ENCODE measurements at places on chromosomes 3 and 15. TPM values are rescaled to one million over a fixed set of nuclear protein-coding genes. Genes with fewer than 3 reads are reported as not detected.
A peak's percentile ranks its signal among the peaks of the same experiment; 100 is the strongest.

DNA sequence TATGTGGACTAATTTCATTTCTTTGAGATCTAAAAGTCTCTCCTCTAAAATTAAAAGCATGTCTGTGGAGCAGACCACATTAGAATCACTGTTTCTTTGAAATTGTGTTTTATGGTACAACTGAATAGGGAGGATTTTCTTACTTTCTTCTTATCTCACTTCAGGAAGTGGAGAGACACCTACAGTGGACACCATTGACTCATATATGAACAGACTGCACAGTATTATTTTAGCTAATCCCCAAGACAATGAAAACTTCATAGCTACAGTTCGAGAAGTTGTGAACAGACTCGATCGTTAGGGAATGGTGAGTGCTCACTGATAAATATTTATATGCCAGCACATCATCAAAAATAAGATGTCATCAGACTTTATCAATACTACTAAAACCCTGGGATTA, 58.3 kb downstream of the HMG20A start:
- H3K27ac ChIP-seq: no peak overlapping the region
- no peak overlapping the region for H3K4me3 ChIP-seq
- H3K36me3 ChIP-seq: peaks cover 43% of the 10 kb centered on the region
- DNase-seq: no peak
- H3K27me3 ChIP-seq: no peaks in the 10 kb centered on the region

DNA sequence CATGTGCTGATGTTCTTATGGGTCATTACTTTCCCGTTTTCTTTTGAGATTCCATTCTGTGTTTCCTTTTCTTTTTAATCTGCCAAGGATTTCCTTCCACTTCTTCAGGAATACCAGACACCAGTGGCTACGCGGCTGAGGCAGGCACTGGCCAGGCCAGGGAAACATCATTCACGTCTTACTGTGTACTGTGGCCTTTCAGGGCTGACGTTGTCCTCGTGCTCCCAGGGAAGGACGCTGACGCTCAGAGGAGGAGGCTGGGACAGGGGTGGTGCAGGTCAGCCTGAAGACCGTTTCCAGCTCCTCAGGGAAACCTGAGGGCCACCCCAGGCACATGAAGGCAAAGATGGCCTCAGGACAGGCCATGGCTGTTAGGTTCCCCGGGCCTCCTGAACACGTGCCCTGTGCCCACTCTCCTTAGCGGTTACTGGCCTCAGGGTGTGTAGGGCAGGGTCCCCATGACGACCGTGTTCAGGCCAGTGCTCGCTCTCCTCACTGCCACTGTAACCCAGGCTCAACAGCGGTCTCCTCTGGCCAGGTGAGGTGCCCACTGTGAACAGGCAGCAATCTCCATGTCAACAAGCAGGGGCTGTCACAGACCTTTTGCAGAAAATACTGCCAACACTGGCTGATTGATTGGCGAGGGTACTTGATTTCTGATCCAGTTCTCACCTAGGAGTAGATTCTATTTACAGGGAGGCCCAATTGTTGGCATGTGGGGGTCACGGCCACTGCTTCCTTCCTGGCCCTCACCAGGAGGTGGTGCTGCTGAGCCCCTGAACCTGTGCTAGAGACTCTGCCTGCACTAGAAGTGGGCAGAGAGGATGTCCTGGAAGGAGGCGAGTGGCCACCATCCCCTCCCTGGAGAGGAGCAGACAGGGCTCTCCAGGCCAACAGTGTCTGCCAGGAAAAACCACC, 169.5 kb downstream of the ATP10A start:
- H3K36me3 ChIP-seq: peaks cover 63% of the 10 kb centered on the region
- DNase-seq: no peak
- H3K27ac ChIP-seq: peak overlapping the region; percentile 2
- no peaks in the 10 kb centered on the region for H3K27me3 ChIP-seq
- H3K4me1 ChIP-seq: peaks cover 12% of the 10 kb centered on the region

DNA sequence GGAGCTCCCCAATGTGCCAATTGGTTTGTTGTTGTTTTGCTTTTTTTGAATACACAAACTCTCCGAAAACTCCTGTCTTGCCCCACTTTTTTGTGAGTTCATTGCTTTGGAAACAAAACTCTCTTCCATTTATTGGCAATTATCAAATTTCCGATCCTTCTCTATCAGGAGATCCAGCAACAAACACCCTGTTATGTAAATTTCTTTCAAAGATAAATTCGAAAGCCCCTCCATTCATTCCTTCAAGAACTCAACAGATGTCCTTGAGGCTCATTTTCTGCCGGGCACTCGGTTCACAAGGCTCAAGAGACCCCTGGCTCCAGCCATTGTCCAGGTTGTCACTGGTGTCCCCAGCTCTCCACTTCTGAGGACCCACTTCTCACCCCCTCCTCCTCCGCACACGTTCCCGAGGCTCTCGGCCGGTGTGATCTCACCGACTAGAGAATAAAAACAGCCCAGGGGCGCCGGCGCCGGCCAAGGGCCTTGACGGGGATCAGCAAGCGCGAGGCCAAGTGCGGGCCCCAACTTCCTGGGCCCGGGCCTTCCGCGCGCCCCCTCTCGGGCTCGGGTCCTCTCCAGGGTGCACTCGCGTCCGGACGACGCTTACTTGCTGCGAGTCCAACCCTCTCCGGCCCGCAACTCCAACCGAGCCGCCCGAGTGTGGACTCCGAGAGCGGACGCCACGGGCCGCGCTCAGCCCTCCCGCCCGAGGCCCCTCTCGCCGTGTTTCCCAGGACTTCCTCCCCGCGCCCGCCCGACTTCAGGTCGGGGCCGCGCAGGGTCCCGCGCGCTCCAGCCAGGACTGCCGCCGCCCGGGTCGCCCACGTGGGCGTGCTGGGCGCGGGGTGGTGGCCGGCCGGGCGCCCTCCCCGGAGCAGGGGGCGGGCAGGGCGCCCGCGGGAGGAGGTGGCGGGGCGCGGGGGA, 533 bp upstream of the SMAD3 start:
- H3K27ac ChIP-seq: peak overlapping the region; percentile 54
- H3K4me1 ChIP-seq: peaks cover 36% of the 10 kb centered on the region

GRCh38 chr3:194565597-194566190, 67.5 kb downstream of the TMEM44 start:
- no peaks in the 10 kb centered on the region for H3K36me3 ChIP-seq
- DNase-seq: no peak
- no peak overlapping the region for H3K4me3 ChIP-seq
- no peaks in the 10 kb centered on the region for H3K27me3 ChIP-seq

DNA sequence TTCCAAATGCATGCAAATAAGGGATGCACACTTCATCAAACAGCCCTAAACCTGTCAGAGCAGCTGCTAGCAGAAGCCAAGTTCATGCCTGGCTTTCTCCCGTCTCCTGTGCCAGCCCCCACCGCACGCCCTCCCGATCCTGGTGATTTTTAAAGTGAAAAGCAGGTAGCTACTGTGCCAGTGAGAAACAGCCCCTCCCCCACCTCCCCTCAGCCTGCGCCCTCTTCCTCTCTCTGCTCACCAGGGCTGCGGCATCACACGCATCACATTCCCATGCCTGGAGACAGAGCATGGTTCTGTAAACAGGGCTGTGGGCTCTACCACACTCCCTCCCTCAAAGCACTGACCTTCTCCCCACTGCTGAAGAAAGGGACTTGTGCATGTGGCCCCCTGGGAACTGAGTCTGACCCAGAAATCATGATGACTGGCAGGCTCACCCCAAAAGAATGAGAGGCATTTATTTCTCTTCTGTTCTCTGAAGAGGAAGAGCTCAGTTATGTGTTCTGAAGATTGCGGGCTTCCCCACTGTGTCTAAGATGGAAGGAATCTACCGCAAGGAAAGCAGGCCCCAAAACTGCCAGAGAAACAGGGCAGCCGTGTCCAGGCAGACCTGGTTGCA, 14.5 kb upstream of the SLC6A1 start:
- H3K4me3 ChIP-seq: peak overlapping the region; percentile 24
- H3K27me3 ChIP-seq: peaks cover 30% of the 10 kb centered on the region
- H3K27ac ChIP-seq: peak overlapping the region; percentile 67
- peaks cover 3% of the 10 kb centered on the region for H3K36me3 ChIP-seq
- peaks cover 48% of the 10 kb centered on the region for H3K4me1 ChIP-seq

DNA sequence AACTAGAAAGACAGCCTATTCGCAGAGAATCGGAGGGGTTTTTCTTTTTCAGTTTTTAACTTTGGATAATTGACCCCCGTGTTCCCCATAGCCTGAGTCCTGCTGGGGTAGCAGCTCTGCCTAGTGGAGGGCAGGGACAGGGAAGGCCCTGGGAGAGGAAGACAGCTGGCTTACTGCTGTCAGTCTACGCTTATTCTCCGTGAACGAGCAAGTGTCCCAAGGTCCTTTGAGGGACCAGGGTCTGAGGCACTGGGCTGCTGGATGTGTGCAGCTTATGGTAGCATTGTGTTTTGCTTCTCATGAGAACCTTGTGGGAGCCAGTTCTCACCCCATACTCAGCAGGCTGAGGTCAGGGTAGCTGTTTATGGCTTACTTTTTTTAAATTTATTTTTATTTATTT, 3.0 kb downstream of the LIMD1 start:
- H3K36me3 ChIP-seq: peaks cover 4% of the 10 kb centered on the region
- no peaks in the 10 kb centered on the region for H3K27me3 ChIP-seq
- no peak for DNase-seq
- H3K27ac ChIP-seq: peak overlapping the region; percentile 73

DNA sequence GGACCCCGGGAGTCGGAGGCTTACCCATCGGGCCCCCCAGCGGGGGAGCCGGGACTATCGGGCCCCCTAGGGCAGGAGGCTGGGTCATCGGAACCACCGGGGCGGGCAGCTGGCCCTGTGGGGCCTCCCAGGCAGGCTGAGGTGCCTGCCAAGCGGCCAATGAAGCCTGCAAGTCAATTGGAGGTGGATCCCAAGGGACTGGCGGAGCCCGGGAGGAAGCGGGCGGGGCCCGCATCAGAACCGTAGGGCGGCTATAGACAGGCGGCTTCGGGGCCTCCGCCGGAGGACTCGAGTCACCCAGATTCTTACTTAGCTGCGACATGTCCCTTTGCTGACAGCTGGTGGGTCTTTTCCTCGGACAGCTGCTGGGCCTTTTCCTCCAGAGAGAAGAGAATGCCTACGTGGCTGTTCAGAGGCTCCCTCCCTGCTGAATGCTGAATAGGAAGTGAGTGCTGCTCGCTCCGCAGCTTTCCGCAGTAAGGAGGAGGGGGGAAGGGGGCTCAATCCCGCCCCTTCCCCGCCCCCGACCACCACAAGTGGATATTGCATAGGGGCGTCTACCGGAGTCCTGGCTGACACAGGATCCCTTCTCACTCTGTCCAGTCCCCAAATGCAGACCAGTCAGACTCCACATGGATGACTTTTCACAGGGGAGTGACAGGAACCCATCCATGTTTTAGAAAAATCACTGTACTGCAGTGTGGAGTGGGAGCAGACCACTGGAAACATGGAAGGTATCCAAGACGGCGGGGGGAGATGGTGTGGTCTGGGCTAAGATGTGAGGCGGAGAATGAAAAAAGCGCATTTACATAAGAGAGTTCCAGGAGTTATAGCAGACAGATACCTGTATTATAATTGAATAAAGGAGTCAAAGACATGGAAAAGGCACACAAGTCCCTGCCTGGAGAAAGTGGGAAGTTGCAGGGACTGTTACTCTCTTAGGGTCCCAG, at the start of gene MAGEL2:
TSS of gene MAGEL2 (minus strand) at position 447 of the 950 bp plus-strand sequence. CDS start at position 322, 125 bp downstream.
- peak within 1 kb of the TSS; percentile 56 for H3K4me3 ChIP-seq
- no peaks in the 10 kb centered on the region for H3K4me1 ChIP-seq
- DNase-seq: no peak
- no peak within 1 kb of the TSS for H3K27ac ChIP-seq
- H3K36me3 ChIP-seq: no peaks in the 10 kb centered on the region
- peaks cover 6% of the 10 kb centered on the region for H3K27me3 ChIP-seq

DNA sequence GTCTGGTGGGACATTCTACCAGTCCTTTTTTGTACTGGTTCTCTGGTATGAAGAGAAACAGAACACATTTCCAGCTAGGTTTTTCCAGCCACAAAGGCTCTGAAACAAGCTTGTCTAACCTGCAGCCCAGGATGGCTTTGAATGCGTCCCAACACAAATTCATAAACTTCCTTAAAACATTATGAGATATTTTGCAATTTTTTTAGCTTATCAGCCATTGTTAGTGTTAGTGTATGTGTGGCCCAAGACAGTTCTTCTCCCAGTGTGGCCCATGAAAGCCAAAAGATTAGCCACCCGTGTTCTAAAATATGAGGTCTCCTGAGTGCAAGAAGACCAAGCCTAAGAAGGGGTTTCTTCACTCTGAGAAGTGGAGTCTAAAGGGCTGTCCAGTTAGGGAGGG, 18.4 kb upstream of the TIMP4 start:
- peaks cover 24% of the 10 kb centered on the region for H3K4me1 ChIP-seq
- no peak for DNase-seq
- no peaks in the 10 kb centered on the region for H3K27me3 ChIP-seq
- H3K36me3 ChIP-seq: peaks cover 2% of the 10 kb centered on the region
- H3K4me3 ChIP-seq: no peak overlapping the region

DNA sequence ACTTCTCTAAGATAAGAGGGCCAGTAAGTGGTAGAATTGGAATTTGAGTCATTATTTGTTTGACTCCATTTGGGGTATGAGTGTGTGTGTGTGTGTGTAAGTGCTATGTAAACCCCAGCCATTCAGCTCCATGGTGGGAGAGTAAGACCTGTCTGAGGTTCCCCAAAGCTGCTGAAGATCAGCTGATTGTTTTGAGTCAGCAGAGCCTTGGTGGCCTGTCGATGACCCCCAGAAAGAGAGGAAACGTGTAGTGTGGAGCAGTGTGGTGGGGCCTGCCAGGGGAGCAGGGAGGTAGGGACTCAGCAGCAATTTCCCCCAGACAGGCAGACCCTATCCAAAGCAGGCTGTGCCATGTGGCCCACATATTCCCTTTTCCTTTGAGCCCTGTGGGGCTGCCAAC, 5.3 kb downstream of the DVL3 start:
- H3K4me3 ChIP-seq: no peak overlapping the region
- no peaks in the 10 kb centered on the region for H3K27me3 ChIP-seq
- DNase-seq: no peak

- H3K27me3 ChIP-seq: peaks cover 4% of the 10 kb centered on the region
- H3K4me1 ChIP-seq: no peaks in the 10 kb centered on the region
- DNase-seq: no peak
These were observed 51.2 kb downstream of the MCTP2 start for GRCh38 chr15:94282269-94283250.

CD80 gene
- total RNA-seq: not detected

ZNF80 gene
- not detected for total RNA-seq

DLEC1 gene
- total RNA-seq: 0.24 TPM
